ENCODE measurements at places on chromosomes 2 and 18.

DNA sequence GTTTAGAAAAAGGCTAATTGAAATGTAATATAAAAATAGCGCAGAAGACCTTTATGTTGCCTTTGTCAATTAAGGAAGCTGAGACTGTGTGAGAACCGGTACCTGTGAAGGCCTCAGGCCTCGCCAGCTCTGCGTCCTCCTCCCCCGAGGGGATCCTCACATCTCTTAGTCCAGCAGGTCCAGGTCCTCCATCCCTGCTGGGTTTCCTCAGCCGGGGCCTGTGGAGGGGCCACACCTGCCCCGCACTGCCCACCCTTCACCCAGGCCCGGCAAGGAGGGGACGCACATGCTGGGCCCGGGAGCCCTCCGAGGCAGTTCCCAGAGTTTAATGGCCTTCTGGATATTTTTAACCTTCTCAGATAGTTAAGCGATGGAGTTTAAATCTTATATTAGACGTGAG, 3.5 kb downstream of the KCNG2 start:
- DNase-seq = no peak

DNA sequence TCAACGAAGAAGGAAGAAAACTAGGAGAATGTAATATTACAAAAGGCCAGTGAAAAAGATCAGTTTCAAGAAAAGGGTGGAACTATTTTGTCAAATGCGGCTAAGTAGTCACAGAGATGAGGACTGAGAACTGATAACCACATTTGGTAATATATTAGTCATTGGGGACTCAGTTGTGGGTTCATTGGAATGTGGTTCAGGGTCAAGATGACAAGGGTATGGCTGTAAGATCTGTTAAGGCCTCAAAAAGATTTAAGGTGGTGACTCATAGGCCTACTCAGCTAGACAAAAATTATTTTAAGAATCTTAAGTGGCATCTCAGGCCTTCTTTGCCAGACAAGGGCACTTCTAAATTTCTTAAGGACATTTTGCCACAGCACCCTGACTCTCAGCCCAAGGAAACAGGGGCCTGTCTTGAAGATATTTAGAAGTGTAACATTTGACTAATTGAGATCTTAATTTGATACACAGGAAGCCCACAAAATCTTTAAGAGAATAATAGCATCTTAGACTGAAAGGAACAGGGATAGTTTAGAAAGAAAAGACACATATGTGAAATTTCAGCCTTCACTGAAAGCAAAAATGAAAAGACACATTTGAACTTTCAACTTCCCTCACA, 81.3 kb downstream of the STRADB start:
- no peak for DNase-seq

DNA sequence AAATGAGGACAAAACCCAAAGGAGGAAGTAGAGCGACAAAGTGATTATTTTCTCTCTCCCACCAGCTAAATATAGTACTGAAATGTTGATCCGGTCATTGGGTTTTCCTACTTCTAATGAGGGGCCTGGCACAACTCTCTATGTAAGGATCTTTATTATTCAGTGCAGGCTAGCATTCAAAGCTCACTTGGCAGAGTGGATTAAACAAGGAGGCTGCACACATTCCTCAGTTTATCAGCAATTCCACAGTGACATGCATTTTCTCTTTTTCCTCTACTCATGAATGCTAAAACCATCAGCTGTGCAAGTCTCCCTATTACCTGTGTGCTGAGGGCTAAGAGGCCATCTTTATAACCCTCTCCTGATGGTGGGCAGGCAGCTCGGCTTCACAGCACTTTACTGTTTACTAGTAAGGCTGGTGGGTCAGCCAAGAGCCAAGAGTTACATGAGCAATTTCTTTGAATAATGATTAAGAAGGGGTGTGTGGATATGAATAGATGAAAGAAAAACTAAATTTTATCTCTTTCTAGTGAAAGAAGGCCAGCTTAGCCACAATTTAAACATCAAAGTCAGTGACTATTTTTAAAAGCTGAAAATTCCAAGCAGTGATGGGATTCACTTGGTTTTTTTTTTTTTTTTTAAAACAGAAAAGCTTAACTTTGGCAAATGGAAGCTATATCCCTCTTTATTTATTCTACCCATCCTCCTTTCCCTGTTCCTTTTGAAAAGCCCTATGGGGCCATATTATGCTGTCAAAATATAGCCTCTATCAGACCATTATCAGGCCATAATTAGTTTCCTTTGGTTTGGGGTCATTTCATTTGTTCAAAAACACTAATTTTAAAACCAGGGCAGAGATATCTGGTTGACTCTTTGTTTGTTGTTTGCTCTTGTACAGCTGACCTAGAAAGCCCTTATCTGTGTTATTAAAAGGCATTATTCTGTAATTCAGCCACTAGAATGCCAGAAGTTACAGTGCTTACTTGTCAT, 111.0 kb downstream of the RBM43 start:
- DNase-seq = no peak

GRCh38 chr18:28002841-28003240, 174.1 kb downstream of the CDH2 start:
- no peak for DNase-seq

DNA sequence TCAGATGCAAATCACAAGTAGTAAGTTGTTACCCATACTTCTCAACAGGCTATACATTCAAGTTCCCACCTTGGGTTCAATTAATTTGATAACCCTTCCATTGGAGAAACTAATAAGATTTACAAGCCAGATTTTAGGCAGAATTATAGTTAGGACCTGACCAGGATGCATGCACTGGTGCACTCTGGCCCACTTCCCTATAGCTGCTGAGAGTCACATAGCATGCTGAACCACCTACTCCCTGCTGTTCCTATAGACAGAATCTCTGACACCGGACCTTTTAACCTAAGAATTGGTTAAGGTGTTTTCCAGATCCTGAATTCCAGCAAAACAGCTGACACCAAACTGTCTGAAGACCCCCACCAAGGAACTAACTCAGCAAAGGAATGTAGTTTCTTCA, 26.2 kb downstream of the FAM210A start:
- no peak for DNase-seq

- DNase-seq = no peak
These were observed 811.1 kb upstream of the LRATD1 start for GRCh38 chr2:13821255-13821880.

- no peak for DNase-seq
These were observed 4.4 kb upstream of the FARP2 start for GRCh38 chr2:241351640-241352031.

GRCh38 chr2:144671695-144672455, 152.0 kb upstream of the ZEB2 start:
- DNase-seq = no peak

GRCh38 chr2:154537024-154537423, 161.5 kb upstream of the KCNJ3 start:
- DNase-seq = no peak

DNA sequence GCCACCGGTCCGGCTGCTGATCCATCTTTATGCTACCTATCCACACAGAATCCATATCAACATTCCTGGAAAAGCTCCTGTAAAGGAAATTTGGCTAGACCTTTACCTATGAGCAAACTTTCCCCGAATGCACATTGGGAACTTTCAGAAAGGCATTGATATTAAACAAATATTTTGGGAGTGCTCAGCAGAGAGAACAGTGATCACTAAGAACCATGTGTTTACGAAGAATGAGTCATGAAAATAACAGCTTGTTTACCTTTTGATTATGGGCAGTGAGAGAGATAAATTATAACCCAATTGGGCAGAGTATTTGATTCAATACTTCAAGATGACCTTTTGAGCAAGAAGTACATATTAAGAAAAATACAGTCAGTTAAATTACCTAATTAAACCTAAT, 189.7 kb upstream of the CDH2 start:
- DNase-seq = no peak

DNA sequence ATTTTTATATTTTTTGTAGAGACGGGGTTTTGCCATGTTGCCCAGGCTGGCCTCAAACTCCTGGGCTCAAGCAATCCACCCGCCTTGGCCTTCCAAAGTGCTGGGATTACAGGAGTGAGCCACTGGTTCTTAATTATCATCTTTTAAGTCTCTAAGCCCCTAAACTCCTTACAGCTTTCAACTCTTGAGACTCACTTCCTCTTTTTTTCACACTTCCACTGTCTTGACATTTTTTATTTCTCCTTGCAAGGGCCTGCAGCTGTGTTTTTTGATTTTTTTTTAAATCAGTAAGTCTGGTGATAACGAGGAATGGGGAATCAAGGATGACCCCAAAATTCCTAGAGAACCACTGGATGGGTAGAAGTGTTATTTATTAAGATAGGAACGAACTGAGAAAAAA, 8.6 kb upstream of the ABCB11 start:
- DNase-seq = no peak

DNA sequence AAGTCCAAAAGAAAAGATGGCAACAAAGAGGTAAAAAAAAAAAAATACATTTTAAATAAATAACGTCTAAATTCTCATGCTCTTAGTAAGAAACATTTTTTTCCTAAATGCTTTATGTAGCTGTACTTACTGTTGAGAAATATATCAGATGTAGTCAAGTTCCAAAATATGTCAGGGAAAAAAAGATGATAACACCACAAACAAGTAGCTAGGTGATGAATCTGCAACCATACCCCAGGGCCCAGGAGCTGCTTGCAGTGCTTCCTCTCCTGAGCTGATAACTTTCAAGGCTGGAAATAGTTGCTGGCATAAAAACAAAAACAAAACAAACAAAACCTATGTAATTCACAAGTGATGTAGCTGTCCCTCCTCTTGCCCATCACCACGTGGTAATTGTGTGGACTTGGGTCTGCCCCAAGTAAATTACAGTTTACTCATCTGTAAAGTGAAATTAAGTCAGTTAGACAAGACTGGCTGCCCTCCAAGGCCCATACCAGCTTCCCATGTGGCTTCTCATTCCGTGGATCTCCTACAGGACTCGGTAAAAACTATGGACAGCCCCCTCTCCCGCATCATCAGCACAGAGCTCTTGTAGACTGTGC, 82.6 kb downstream of the SP100 start:
- no peak for DNase-seq

- DNase-seq = no peak
These were observed 1.4 kb downstream of the RMC1 start for GRCh38 chr18:23504720-23505119.

GRCh38 chr2:144510294-144510991, 9.5 kb downstream of the ZEB2 start:
- DNase-seq = no peak

Measured in stimulated activated CD8-positive, alpha-beta memory T cell treated with anti-CD3 and anti-CD28 coated beads, Interleukin-4, amount 100 ng/mL, for 4 hours (primary cell).